OCI-LY7 (cell line): ENCODE measurements at places on chromosomes 16 and 17.
A peak's percentile ranks its signal among the peaks of the same experiment; 100 is the strongest.

- DNase-seq = peak; percentile 78
Observed at GRCh38 chr17:80790021-80790765, 201.4 kb upstream of the CHMP6 start.

GRCh38 chr16:74309789-74310781 is 13.5 kb downstream of the PSMD7 start:
- peak; percentile 55 for DNase-seq

- no peak for DNase-seq
Observed at GRCh38 chr17:49715216-49715615, 7.5 kb upstream of the SLC35B1 start.

- DNase-seq = peak; percentile 37
Observed at GRCh38 chr17:33520426-33521330, 227.6 kb upstream of the ASIC2 start.

DNA sequence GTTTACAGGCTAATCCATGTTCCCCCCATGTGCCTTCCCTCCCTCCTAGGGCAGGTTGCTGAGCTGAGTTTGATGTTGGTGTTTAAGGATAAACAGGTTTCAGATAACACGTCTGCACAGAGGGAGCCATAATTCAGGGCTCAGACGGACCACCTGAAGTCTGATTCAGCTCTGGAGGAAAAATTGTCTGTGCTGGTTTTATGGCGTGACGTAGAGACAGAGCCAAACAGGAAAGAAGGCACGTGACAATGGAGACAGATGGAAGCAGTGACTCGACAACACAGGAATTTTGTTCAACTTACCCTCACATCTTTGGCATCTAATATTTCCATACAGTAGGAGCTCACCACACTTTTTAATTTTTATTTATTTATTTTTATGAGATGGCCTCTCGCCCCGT is 10.7 kb upstream of the USP10 start:
- no peak for DNase-seq

GRCh38 chr16:50708373-50709060 is 15.1 kb downstream of the NOD2 start:
- no peak for DNase-seq

DNA sequence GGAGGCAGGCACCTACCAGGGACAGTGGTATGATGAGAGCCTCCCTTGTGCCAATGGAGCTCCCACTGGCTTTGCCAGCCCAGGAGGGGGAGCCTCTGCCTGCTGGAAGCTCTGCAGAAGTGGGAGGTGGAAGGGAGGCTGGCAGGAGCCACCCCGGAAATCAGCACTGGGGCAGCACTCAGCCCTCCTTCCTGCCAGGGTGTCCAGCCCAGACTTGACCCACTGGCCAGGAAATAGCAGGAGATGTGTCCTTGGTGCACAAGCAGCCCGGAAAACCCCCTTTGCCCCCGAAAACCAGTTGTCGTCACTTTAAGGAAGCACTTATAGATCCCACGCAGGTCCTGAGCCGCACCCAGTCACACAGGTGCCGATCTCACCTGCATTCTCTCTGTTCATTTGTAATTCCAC is 49.3 kb upstream of the CACNG4 start:
- no peak for DNase-seq

GRCh38 chr16:3754081-3754703 is 36.9 kb upstream of the TRAP1 start:
- no peak for DNase-seq

GRCh38 chr17:78679495-78680395 is 102.3 kb downstream of the CYTH1 start:
- no peak for DNase-seq
